ENCODE measurements at places on chromosomes 2 and 18.

DNA sequence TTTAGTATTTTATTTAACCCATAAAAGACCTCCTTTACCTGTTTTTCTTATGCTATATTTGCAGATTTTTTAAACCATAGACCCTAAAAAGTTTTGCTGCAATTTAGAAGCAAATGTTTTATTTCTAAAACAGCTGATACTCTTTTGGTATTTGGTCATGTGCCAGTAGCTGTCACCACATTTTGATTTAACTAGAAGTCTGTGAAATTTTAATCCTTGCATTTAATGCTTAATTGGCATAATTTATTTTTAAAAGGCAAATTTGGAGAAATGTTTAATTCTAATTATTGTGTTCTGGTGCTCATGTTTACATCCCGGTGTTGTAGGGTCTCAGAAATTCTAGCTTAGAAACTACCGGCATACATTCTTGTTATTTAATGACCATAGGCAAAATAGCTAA, 111.8 kb downstream of the TTC27 start:
- DNase-seq = no peak

DNA sequence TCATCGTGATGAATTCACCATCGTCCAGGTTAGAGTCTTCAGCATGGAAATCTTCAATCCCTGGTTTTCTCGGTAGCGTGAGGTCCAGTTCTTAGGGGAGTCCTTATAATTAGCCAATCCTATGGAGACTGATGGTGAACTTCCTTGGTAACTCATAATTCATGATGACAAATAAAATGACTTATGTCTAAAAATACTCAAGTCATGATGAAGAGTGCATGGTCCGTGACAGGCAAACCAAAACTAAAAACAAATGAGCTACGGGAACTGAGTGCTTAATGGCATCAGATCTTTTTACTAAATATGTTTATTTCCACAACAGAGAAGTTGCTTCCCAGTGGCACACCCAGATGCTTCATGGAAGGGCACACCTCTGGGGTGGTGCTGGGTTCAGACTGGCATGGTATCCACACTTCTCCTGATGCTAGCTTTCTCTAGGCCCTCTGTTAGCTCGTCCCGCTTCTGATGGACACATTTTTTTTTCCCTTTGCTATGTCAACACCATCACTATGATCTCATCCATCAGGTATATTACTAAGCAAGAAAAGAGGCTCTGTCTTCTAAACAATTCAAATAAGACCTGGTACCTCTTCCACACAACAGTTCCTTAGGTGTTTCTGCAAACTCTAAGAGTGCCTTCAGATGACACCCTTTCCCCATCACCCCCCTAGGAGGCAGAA, 92.8 kb upstream of the NEDD4L start:
- no peak for DNase-seq

GRCh38 chr2:134107402-134107801, 146.5 kb upstream of the MGAT5 start:
- DNase-seq = no peak

DNA sequence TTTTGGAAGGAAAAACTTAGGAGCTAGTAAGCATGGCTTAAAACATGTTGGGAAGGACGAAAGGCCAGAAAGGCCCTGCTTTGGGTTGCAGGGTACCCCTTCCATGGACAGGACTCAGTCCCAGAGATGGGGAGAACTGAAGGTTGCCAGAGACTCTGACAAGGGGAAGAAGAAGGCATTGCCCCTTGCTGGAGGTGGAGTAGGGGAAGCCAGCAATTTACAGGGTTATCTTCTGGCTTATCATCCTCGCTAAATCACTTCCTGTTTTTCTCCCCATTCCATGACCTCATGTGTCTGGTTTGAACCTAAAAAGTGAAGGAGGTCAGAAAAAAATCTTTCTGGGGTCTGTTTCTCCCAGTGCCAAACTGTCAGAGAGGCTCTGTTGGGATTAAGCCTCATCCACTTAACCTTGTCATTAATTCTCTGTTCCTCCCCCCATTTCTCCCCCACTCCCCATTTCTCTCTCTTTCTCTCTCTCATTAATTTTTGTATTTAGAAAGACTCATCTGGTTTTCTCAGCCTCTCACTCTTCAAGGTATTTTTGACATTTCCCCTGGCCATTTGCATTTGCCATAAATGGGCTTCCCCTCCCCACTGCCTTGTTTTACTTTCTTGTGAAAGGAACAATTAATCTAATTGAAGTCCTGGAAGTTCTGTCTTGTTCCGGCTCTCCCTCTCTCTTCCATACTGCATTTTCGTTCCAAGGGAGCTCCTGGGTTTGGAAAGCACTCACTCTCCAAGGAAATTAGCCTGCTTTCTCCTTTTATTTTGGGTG, 17.4 kb downstream of the NRP2 start:
- DNase-seq = no peak

GRCh38 chr2:105645938-105646773, 98.6 kb upstream of the NCK2 start:
- DNase-seq = no peak

DNA sequence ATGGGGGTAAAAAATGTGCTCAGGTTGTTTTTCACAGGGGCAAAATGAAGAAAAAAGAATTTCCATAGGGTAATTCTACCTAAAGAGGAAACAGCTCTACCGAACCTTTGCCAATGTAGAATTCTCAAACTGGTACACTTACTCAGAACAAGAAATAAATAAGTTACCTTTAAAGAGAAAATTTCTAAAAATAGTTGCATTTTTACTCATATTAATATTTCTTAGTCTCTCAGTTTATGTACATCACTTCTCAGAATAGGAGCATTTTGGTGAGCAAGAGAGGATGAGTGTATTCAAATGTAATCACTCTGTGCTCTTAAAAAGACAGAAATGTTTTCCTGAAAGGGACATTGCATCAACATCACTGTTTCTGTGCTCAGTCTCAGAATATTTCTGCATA, 574.7 kb upstream of the SLC8A1 start:
- no peak for DNase-seq

DNA sequence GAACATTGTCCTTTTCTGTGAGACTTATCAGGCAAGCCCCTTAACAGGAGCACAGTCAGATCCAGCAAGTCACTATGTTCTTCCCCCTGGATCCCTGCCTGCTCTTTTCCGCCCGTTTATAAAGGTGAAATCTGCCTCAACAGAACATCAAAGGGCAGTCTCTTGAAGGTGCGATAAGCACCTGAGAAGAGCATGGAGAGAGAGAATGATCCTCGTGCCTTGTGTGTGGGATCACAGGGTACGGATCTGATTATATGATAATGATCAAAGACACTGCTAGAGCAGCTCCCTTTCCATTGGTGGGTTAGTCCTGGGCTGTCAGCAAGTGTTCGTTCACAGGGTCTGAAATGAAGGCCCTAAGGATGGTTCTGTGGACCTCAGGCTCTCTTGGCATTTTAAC, 106.4 kb downstream of the ZAP70 start:
- DNase-seq = no peak

- no peak for DNase-seq
Measured at GRCh38 chr18:45518311-45519155, 96.7 kb upstream of the SLC14A2 start.

GRCh38 chr18:46411867-46412690, 244.9 kb downstream of the LOXHD1 start:
- DNase-seq = no peak

- no peak for DNase-seq
Measured at GRCh38 chr18:14117606-14118005, 14.6 kb downstream of the ZNF519 start.

DNA sequence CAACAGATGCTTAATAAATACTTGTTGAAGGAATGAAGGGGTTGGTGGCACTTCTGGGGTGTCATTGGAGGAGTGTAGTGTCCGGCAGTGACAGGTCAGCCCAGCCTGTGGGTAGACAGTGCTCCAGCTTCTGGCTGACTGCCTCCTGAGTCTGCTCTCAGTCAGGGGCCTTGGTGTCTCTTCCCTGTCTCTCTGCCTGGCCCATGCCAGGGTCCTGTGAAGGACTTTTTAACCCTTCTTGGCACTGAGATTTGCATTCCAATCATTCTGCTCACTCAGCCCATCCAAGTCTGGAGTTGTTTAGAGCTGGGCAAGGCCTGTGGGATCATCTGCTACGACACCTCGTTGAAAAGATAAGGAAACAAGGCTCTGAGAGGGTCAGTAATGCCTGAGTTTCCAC, 1.4 kb upstream of the KCNK3 start:
- no peak for DNase-seq

DNA sequence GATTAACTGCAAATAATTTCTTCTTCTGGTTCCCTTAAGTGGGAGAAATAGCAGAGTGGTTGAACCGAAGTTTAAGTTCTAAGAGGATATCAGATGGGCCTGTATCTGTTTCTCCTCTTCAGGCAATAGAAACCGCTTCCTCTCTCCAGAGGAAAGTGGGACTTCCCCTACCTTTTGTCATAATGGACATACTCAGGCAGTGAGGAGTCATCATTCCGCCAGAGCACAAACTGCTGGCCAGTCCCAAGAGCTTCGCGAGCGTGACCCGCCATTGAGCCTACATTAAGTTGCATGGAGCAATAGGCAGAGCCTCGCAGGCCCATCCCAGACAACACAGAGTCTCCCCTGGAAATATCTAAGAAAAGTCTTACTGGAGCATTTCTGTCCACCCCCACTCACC, 158.9 kb downstream of the LDLRAD4 start:
- DNase-seq = no peak

- no peak for DNase-seq
Measured at GRCh38 chr2:202592566-202592965, 42.2 kb upstream of the FAM117B start.

- DNase-seq = no peak
Measured at GRCh38 chr2:64371727-64372126, 82.2 kb upstream of the LGALSL start.
